IMR-90 (cell line): ENCODE measurements at places on chromosomes 5 and 9.
A peak's percentile ranks its signal among the peaks of the same experiment; 100 is the strongest.

DNA sequence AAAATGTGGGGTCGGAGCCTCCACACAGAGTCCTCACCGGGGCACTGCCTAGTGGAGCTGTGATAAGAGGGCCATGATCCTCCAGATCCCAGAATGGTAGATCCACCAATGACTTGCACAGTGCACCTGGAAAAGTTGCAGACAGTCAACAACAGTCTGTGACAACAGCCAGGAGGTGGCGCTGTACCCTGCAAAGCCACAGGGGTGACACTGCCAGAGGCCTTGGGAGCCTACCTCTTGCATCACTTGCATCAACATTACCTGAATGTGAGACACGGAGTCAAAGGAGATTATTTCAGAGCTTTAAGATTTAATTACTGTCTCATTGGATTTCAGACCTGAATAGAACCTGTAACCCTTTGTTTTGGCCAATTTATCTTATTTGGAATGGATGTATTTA lies 614.1 kb upstream of the CDH9 start:
- DNase-seq: no peak

DNA sequence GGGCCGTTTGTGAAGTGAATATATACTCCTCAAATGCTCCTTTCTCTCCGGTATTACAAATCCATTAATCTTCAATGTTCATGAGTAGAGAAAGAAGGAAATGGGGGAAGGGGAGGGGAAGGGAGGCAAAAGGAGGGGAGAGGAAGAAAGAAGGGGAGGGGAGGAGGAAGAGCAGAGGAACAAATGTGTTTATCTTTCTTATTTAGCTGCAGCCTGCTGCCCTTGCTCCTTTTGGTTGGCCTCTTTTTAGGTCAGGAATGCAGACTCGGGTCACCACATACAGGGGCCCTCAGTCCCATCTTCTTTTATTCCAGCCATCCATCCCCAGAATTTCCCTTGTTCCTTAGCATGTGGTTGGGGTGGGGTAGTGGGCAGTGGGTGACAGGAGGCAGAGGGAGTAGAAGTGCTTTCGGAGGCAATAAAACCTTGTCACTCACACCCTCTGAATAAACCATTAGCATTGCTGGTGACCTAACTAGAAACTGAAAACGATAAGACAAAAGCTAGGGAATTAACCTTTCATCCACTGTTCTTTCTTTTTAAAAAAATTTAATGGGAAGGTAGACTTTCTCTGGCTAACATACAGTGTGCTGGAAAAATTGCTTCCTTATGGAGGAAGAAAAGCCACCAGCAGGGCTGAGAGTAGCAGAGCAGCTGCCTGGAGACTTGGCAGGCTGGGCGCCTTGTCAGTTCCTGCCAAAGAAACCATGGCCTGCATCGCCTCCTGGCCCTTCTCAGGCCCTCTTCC lies 16.8 kb upstream of the PRLR start:
- no peak for DNase-seq

GRCh38 chr5:176553260-176554085 lies 4.3 kb downstream of the CDHR2 start:
- DNase-seq: no peak

DNA sequence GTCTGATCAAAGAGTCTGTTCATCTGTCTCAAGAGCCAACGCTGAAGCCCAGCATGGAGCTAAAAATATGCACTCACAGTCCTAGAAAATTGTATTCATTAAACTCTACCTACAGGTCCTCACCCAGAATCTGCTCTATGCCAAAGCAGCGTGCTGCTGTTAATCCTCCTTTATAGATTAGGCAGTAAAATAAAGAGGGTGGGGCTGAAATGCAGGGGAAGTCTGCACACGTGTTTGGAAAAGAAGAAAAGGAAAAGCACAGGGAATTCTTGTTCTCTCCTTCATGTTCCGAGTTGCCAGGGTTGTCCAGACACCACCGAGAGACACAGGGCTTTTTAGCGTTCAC lies 121.4 kb upstream of the TMEM161B start:
- no peak for DNase-seq

GRCh38 chr9:117545846-117546245 lies 131.0 kb upstream of the ASTN2 start:
- no peak for DNase-seq

DNA sequence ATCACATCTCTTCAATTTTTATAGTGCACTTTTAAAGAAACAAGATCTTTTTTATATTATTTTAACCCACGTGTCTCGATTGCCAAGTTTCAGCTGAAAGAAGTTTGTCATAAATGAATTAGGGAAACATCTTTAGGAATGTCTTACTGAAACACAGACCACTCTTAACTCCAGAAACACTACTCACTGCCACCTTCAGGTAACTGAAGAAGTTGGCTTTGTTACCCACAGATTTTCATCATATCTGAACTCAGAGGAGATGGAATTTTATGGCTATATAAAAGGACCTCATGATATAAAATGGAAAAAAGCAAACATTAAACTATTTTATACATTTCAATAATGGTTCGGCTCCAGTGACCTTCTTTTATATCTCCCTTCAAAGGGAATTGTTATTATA lies 158.0 kb downstream of the SEMA5A start:
- DNase-seq: peak; percentile 13

DNA sequence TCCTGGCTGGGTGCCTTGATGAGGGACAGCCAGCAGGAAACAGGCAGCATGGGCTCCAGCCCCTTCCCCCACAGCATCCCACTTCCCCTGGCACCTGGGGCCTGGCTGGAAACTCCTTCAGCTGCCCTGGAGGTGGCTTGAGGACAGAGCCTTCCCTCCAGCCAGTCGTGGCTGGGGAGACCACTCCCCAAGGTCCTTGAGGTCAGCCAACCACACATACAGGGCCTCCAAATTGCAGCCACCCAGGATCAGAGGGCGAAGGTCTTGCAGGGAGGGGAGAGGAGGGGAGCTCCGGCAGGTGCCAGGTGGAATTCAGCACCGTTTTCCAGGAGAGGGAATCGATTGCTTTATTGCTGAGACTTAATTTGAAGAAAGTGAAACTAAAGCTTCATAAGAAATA lies 280.4 kb downstream of the PBX3 start:
- DNase-seq: no peak

DNA sequence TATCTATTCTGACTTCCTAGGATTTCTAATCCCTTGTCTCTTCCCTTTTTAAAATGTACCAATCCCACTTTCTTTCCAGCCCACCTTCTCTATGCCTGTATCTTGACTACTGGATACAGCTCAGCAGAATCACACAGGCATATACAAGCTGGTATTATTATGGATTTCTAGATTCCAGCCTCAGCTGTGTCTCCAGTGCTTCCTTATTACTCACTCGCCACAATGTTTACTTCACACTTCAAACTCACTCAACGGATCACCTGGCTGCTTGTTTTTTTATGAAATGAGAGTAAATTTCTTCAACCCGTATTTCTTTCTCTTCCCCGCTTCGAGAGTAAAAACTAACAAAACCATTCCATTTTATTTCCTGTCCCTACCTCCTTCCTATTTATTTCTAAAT lies 38.8 kb downstream of the CWC27 start:
- DNase-seq: peak; percentile 80

GRCh38 chr5:134019636-134020035 lies 14.9 kb upstream of the VDAC1 start:
- DNase-seq: no peak

- no peak for DNase-seq
Measured at GRCh38 chr5:64298586-64298985, 132.9 kb downstream of the RNF180 start.

DNA sequence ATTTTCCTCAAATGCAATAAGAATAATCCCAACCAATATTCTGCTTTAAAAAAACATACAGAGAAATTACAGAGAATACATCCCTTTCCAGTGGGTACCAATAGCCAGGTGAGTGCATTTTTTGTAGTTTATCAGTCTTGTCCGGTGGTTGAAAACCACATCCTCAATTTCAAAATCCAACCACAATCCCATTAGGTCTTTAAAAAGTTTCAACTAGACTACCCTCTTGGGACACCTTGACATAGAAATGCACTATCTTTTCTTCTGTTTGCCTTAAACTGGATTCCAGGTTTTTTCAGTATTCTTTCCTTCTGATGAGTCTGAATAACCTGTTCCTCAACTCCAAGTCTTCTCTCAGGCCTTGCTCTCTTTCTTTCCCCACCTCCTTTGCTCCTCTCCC lies 223.3 kb downstream of the NR2F1-AS1 start:
- no peak for DNase-seq

GRCh38 chr9:3346549-3346948 lies 179.3 kb downstream of the RFX3 start:
- DNase-seq: no peak

DNA sequence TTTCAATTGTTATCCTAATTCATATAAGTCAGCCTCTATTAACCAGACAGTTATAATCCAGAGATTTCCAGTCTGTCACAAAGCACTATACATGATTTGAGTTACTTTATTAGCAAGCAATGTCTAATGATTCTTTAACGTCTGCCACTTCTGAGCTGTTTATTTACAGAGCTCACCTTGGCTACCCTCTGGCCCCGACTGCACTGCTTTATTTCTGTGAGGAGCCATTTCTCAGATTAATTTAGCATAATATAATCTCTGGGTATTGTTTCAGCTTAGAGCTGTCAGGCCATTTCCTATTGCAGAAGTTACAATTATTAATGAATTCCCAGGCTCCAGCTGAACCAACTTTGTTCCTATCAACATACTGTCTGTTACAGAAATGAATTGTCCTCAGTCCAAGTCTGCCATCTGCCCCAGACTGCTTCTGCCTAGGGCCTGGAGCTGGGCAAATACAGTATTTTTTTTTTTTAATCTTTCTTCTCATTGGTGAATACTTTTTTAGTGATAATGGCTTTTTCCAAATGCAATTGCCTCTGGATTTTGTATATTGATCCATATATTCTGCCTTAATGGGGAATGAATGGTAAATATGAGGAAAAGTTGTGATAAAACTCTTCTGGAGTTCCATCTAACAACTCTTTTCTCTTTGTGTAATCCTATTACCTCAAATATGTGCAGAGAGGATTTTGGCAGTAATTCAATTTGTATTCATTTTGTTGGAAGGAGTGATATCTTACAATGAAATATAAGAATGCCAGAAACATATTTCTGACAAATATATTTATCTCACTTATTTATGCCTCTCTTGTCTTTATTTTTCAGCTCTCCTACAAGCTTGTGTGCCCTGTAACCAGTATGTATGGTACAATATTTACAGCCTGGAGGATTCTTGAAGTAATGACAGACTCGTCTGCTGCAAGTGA lies 104.7 kb downstream of the FOCAD start:
- no peak for DNase-seq

DNA sequence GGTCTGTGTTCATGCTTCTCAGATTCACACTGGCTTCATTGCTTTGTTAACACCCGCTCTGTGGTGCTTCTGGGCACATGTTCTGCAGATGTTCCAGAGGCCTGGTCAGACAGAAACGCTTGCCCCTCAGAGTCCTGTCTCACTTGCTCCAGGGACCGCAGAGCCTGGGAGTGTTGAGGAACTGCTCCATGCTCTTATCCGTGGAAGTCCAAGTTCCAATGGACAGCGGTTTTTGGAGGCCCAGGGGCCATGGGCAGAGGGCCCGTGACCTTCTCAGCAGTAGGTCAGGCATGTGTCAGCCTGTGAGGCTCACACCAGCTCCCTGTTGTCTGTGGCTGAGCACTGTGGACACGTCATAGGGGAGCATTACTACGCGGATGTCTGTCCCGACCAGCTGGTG lies 364.7 kb upstream of the IRX1 start:
- DNase-seq: no peak
